Mesothelial cell of epicardium (in vitro differentiated cells): ENCODE measurements at places on chromosomes 6 and 20.

- no peak for DNase-seq
Observed at GRCh38 chr6:37258405-37259105, 611 bp upstream of the TMEM217 start.

- no peak for DNase-seq
Observed at GRCh38 chr20:41068806-41069205, 40.2 kb downstream of the TOP1 start.

DNA sequence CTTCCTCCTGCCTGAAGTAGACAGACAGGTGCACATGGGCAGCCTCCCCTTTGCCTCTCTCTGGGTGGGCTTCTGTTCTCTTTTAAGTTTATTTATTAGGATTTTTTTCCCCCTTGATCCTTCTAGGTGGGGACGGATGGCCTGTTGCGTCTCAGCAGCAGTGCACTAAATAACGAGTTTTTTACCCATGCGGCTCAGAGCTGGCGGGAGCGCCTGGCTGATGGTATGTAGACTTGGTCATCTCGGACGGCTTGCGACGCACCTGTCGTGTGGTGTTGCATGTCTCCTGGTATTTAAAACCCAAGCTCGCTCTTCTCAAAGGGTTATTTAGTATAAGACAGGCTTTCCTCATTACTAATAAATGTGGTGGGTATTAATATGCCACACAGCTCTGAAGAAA lies 73.3 kb downstream of the ASXL1 start:
- no peak for DNase-seq

- no peak for DNase-seq
Observed at GRCh38 chr6:11039040-11039439, 5.1 kb downstream of the ELOVL2 start.

- no peak for DNase-seq
Observed at GRCh38 chr20:52422574-52423336, 231.2 kb upstream of the ZFP64 start.

DNA sequence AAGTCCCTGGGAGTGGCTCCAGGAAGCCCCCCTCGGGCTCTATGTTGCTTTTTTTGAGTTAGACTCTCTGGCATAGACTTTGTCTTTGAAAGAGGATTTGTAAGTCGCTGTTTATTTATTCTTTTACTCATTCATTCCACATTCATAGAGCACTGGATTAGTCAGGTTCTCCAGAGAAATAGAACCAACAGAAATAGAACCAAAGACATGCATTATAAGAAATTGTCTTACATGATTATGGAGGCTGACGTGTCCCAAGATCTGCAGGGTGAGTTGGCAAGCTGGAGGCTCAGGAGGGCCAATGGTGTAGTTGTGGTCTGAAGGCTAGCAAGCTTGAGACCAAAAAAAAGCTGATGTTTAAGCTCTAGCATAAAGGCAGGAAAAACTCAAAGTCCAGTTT lies 98.3 kb upstream of the CHD6 start:
- no peak for DNase-seq

GRCh38 chr6:31614684-31615578 lies at the start of gene AIF1:
Gene AIF1, plus strand, starts transcription at chr6:31615234. Its CDS starts 96 bp downstream, at chr6:31615330.
- no peak for DNase-seq

DNA sequence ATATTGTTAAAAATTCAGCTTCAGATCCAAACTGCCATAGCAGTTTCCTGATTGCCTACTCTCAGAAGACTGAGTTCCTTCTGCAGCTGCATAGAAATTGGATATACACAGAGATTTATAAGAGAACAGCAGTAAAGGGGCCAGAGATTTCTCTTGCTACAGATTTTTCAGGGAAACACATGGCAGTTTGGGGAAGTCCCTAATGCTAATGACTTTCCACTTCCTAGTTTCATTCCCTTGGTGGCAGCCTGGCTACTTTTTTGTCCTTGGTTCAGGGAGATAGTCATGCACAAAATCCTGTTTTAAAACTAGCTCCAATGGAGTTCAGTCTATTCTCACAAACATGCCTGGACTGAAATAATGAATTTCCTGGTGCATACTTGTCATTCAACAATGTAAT lies 125.3 kb upstream of the PLCB4 start:
- no peak for DNase-seq

DNA sequence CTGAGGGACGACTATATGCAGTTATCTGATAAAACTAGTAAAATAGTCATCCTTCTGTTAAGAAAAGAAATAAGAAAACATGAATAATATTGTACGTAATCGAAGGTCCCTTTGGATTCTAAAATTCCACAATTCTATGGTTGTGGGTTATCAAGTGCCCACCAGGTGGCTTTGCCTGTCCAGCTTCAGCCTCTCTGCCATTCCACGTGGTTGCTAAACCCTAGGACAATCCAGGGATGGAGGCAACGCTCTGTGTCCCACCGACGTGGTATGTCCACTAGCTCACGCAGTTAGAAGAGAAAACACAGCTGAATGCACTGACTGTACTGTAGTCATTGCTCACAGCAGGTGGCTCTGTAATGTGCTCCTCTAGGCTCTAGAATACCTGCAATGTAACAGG lies 349.3 kb downstream of the FARS2 start:
- no peak for DNase-seq

DNA sequence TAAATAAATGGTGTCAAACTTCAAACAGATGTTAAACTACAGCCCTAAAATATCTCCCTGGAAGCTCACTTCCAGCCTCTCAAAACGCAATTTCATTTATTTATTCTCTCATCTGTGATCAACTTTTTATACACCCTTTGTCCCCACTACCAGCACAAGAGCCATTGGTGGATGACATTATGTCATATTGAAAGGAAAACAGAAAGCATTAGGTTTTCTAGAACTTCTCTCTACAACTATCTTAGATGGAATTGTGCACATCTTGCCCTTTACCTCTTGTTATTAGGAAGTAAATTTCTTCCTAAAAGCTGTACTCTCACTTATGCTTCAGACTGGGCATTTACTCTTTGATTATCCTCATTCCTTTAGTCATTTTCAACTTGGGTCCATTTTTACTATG lies 771.2 kb upstream of the GJE1 start:
- no peak for DNase-seq

- DNase-seq: no peak
Observed at GRCh38 chr6:148401571-148401970, 58.9 kb downstream of the SASH1 start.

GRCh38 chr20:33604991-33605370 lies 57.1 kb upstream of the C20orf144 start:
- no peak for DNase-seq

DNA sequence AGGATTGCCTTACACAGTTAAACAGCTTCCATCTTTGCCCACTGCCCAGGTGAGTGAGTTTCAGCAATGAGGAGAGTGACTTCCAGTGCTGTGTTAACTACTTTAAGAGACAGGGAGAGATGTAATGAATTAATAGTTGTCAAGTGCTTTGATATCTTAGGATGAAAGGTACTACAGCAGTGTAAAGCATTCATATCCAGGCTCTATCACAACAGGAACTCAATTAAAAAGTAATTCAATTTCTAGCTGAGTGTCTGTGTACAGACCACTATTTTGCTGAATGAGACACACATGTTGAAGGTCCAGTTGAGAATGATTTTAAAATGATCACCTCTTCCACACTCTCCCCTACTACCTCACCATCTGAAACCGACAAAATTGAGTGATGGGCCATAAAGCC lies 70.7 kb upstream of the BEND3 start:
- no peak for DNase-seq

DNA sequence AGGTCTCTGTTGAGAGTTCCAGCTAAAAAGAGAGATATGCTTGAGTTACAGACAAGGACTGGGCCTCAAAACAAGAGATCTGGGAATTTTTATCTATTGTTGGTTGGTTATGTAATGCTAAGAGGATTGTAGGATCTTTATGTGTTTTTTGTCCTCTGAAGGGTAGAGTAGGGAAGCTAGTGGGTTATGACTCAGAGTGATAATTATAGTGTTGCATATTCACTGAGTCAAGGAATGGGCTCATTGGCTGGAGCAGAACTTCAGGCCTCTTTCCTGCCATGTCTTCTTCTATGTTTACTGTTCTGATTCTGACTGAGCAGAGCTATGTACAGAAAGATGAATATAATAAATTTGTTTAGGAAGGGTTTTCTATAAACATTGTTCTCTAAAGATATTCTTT lies 66.1 kb upstream of the NOX3 start:
- DNase-seq: no peak

DNA sequence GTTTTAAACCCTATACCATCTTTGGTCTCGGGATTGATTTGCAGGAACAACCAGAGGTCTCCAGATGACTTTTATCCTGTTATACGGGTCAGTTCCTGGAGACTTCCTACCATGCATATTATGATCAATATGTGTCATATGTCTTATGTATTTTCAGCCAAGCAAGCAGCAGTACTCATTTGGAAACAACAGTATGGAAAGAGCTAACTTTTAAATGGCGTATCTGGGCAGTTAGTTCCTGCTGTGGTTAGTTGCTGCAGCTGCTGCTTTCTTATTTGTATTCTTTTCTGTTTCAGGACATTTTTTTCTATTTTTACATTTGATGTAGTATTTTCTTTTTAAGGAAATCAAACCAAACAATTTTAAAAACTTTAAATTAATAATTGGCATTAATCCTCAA lies 207.5 kb downstream of the MANEA start:
- DNase-seq: no peak

GRCh38 chr20:18545566-18545965 lies 21.7 kb upstream of the SMIM26 start:
- DNase-seq: no peak

DNA sequence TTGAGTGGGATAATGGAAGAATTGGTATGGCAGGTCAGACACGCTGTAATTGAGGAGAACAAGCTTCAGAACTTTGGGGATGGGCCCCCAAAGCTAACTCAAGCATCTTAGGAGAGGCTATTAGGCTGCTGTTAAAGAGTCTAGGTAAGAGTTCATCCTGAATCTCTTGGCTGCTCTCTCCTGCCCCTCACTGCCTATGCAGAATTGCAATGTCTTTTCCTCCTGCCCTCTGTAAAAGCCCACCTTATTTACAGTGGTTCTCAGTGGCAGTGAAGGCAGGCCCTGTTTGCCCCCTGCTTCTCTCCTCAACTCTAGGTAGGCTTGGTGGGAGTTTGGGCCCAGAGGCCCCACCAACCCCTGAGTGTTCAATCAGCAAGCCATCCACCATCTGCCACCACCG lies 55.0 kb downstream of the LYRM2 start:
- no peak for DNase-seq

DNA sequence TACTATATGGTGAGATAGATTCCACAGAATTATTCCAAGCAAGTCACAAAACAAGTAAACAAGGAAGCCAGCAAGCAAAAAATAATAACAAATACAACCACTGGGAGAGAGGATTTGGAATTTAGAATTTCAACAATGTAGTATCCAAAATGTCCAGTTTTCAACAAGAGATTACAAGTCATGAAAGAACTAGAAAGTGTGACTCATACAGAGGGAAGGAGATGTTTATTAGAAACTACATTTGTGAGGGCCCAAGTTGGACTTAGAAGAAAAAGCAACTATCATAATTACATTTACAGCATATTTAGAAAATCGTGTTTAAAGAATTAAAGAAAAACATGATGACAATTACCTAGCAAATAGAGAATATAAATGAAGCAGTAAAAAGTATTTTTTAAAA lies 494.6 kb upstream of the ID4 start:
- no peak for DNase-seq

DNA sequence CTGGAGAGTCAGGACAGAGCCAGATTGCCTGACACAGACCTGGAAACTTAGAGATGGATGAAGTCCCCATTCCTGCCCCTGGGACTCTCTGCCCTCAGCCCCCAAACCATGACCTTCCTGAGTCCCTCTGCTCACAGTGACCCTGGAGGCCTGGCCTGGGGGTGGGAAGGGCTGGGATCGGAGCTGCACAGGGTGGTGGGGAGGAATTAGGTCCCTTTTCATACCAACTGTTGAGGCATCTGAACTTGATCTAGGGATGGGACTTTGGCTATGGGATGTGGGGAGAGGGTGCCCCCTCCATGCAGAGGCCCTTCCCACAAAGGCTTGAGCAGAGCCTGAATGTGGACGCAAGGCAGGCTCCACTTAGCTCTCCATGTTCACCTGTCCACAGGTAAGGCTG lies 144.1 kb downstream of the MRPL14 start:
- DNase-seq: no peak

GRCh38 chr20:1628621-1629020 lies 8.8 kb upstream of the SIRPB1 start:
- DNase-seq: no peak

DNA sequence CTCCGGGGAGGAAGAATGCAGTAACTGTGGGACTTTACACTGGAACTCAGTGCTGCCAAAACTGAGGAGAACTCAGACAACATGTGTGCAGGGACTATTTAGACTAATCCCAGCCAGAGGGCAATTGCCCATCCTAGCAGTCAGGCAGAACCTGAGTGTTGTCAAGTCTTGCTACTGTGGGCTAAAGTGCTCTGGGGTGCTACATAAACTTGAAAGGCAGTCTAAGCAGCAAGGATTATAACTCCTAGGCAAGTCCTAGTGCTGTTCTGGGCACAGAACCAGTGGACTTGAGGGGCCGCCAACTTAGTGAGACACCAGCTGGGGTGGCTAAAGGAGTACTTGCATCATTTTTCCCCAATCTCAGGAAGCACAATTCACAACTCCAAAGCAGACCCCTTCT lies 363.8 kb upstream of the PTCHD4 start:
- DNase-seq: no peak

GRCh38 chr6:31465718-31466117 lies 32.2 kb upstream of the MICB start:
- DNase-seq: no peak

- peak; percentile 13 for DNase-seq
Observed at GRCh38 chr6:39050453-39051112, 2.0 kb downstream of the GLP1R start.

GRCh38 chr6:107653183-107653580 lies 163.3 kb downstream of the SOBP start:
- DNase-seq: no peak

DNA sequence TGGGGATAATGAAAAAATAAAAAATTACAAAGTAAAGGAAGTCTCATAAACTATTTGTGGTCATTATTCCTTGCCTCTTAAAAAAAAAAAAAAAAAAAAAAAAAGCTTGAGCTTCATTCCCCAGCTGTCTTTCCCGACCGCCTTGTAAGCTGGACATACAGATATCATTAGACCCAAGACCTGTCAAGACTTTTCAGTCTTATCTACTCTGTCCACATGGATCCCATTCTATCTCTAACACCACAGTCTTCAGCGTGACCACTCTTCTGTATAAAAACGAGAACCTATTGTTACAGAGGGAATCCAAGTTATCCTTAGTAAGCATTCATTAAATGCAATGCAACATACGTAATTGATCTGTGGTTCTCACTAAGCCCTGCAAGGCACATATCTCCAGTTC lies 423.5 kb downstream of the MEI4 start:
- DNase-seq: no peak

DNA sequence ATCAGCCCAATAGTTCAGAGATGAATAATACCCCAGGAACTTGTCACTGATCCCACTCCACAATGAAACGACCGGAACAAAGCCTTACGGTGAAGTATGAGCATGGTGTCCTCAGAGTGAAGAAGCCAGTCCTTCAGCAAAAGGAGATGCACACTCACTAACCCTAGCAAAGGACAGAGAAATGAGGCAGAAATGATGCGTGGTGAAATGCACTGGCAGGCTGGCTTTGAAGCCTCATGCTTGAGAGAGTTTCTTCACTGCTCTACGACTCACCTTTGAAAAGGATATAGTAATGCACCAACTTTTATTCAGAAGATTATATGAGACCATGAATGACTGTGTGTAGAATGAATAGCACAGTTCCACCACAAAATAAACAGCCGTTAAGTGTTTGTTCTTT lies 74.8 kb downstream of the PHACTR1 start:
- DNase-seq: no peak
